ENCODE measurements at places on chromosomes 11 and 22. TPM values are rescaled to one million over a fixed set of nuclear protein-coding genes. Genes with fewer than 3 reads are reported as not detected.

MYO18B gene
- total RNA-seq = 0.12 TPM

DNA sequence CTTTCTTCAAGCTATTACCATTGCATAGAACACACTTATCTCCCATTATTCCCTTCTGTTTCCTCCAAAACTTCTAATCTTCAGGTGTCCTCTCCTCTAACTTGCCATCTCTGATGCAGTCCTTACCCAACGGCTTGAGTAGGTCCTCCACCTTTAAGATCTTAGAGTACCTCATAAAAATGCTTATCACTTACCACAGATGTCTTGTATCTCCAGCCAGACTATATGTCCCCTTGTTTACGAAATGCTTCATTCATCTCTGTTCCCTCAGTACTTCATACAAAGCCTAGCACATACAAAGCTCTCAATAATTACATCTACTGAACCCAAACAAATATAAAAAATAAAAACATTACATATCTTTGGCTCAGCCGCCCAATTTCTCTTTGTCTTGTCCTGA is 49.2 kb downstream of the PAK1 start:
- no peak for DNase-seq

- no peak for DNase-seq
Measured at GRCh38 chr11:15073361-15074205, at the start of gene CALCB. CALCB (plus strand) TSS chr11:15073593; CDS start chr11:15074719, 1,126 bp downstream.

DNA sequence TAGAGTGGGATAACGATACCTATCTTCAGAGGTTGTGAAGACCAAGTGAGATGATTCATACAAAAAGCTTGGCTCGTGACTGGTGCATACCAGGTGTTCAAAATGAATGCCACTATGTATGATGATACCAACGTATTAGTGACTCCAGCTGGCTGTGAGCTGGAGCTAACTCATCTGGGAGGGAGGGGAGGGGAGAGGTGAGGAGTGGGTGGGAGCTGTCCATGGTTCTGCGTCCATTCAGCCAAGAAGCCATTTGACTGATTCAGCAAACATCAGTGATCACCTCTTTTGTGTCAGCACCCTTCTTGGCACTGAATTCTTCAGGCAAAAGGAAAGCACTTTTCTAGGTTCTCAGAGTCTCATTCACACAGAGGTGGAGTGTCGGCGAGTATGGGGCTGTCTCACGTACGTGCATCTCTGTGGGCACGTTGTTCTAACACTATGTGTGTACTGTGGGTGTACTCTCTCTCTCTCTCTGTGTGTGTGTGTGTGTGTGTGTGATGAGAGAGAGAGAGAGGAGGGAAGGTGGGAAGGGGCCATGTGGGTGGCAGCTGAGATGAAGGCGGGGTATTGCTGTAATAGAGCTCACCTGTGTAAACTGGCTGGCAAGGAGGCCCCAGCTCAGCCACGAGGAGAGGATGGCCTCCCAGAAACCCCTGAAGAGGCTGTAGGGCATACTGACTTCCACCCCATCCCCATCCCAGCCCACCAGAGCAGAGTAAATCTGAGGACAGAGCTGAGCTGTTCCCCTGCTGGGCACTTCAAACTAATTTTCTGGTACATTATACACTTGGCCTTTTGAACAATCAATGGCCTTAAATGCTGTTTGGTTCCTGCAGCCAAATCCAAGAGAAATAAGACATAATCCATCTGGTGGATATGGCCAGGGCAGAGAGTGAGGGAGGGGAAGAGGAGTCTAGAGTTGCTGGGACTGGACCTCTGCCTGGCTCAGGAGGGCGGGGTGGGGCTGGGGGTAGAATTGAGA is 96.1 kb upstream of the THY1 start:
- no peak for DNase-seq

RRAS2 gene
- total RNA-seq = 97.7 TPM

- no peak for DNase-seq
Measured at GRCh38 chr11:33941637-33942160, 49.8 kb upstream of the LMO2 start.

ANKK1 gene
- total RNA-seq = 0.20 TPM

Measured in activated B cell treated with CpG ODN at 0.5 μM for 24 hours (primary cell).